ENCODE measurements at places on chromosomes 1 and 21.

GRCh38 chr1:19151537-19151936 lies 58.5 kb downstream of the UBR4 start:
- no peak for DNase-seq

- no peak for DNase-seq
Observed at GRCh38 chr1:61654067-61654466, 70.9 kb downstream of the TM2D1 start.

DNA sequence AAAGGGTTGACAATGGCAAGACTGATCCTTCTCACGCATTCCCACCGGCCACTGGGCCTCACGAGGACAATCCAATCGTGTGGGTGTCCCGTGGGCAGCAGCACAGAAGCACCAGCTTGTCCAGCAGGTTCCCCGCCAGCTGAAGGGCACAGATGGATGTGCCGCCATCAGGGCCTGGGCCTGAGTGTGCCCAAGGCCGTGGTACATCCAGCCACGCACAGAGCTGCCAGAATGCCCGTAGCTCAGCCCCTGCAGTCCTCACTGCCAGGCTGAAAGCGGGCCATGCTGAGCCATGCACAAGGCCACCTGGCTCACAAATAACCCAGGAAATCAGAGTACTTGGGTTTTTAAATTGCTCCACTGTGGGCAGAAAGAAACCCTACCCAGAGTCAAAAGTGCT lies 7.0 kb downstream of the NPHP4 start:
- no peak for DNase-seq

- DNase-seq: no peak
Observed at GRCh38 chr1:66787641-66788040, 13.4 kb downstream of the INSL5 start.

DNA sequence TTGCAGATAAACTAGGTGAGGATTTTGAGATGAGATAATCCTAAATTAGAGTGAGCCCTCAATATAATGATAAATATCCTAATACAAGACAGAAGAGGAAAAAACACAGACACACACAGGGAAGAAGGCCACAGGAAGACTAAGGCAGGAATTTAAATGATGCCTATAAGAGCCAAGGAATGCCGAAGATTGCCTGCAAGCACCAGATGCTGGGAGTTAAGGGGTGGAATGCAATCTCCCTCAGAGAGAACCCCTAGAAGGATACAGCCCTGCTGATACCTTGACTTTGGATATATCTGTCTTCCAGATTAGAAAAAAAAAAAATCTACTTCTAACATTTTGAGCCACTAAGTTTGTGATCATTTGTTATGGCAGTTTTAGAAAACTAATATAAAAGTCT lies 299.7 kb upstream of the PRMT6 start:
- DNase-seq: no peak

DNA sequence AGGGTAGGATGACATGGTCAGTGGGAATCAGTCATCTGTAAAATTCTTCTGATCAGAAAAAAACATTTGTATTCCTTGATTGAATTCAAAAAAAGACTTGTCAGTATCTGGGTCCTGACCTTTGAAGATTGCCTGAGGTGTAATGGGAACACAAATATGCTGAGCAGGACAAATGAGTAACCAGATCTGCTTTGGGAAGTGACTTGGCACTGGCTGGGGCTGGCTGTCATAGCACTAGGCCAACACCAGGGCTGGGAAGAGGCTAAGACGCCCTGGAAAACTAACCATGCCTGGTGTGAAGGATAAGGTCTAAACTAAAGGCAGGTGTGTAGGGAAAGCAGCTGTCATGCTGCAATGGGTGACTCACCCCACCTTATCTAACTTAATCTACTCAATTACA lies 452.9 kb upstream of the BEND5 start:
- no peak for DNase-seq

GRCh38 chr1:6667139-6667538 lies 34.5 kb downstream of the DNAJC11 start:
- no peak for DNase-seq

GRCh38 chr21:29748391-29749167 lies 191.2 kb downstream of the GRIK1 start:
- DNase-seq: no peak

DNA sequence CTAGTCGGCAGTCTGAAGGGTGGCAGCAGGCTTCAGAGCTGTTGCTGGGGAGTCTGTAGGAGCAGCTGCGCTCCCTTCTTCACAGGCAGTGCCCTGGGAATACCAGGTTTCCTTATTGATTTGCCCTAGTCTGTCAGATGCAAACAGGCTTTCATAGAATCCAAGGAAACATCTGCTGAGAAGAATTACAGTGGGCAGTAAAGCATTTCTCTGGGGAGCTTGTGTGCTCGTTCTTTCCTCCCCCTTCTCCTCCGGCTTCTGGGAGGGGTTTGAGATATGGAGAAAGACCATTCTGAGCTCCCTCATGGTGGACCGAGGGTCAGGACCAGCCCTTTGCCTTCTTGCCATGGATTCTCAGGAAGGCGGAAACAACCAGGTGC lies 25.4 kb upstream of the PARP1 start:
- DNase-seq: no peak
